ENCODE measurements at places on chromosomes 3 and 15. TPM values are rescaled to one million over a fixed set of nuclear protein-coding genes. Genes with fewer than 3 reads are reported as not detected.

- no peak for DNase-seq
These were observed 196.2 kb upstream of the CFAP20DC start for GRCh38 chr3:59245859-59246501.

DNA sequence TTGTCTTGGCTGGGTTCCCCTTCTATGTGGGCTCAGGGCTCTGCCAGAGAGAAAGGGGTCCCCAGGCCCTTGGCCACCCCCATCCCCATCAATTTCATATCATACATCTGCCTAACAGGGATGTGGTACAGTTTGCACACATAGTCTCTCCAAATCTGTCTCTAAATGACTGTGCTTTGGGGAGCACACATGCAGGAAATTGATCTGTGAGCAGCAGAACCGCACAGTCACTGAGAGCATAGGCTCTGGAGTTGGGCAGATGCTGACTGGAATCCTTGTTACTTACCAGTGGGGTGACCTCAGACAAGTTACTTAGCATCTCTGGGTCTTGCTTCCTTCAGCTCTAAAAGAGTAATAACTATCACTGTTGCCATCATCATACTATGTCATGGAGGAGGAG is 273.9 kb downstream of the ABHD5 start:
- DNase-seq: no peak

DNA sequence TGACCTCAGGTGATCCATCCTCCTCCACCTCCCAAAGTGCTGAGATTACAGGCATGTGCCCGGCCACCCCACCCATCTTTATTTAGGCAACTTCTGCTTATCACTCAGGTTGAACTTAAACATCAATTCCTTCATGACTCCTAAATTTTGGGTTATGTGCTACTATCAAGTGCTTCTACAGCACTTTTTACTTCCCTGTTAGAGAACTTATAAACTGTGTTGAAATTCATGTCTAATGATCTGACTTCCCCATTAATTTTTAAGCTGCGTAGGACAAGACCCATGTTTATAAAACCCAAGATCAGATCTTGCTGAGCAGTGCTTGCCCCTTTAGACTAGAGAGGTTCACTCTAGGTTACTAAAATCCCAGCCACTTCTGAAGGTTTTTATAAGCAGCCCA is 266.2 kb upstream of the TPRG1 start:
- DNase-seq: no peak

GRCh38 chr15:88981244-88982215 is 68.4 kb upstream of the MFGE8 start:
- no peak for DNase-seq

DNA sequence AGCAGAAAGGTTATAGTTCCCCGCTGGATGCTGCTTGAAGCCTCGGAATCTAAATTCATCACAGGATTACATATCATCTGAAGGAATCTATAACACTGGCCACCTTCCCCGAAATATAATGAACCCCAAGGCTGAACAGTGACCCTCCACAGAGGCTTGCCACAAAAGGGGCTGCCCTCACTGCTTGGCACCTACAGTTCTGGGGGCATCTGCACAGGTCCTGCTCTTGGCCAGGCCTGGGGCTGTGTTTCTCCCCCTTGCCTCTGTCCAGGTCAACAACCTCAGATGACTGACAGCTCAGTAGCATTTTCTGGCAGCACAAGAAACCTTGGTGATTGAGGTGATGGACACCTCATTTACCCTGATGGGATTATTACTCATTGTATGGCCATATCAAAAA is 1.5 kb upstream of the ADAMTS17 start:
- DNase-seq: no peak

- peak; percentile 60 for DNase-seq
These were observed 37.6 kb downstream of the VIPR1 start for GRCh38 chr3:42539871-42540714.

SLC28A2 gene
- not detected for total RNA-seq

CFAP91 gene
- total RNA-seq: not detected

P2RY1 gene
- total RNA-seq: 0.09 TPM

TRAT1 gene
- total RNA-seq: 164 TPM

UPK1B gene
- total RNA-seq: not detected

GOLGA8A gene
- total RNA-seq: 188 TPM
